Mesenteric fat pad (tissue), 1 donor: ENCODE measurements at places on chromosomes 7 and 10. TPM values are rescaled to one million over a fixed set of nuclear protein-coding genes. Genes with fewer than 3 reads are reported as not detected.

RET gene
- 0.64 TPM for total RNA-seq

- no peak for DNase-seq
Observed at GRCh38 chr7:149423449-149424110, 37.3 kb downstream of the ZNF777 start.

SP8 gene
- total RNA-seq, result not detected

- no peak for DNase-seq
Observed at GRCh38 chr10:68336754-68337351, 4.1 kb upstream of the PBLD start.

- no peak for DNase-seq
Observed at GRCh38 chr10:35642793-35643114, 658 bp upstream of the FZD8 start.

DNA sequence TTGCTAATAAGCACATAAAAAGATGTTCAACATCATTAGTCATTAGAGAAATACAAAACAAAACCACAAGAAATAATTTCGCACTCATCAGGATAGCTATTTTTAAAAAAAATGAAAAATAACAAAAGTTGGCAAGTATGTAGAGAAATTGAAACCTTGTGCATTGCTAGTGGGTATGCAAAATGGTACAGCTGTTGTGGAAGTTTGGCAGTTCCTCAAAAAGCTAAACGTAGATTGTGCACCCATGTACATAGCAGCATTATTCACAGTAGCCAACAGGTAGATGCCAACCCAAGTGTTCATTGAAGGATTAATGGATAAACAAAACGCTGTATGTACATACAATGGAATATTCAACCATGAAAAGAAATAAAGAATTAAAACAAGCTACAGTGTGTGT lies 35.3 kb upstream of the STARD3NL start:
- no peak for DNase-seq

DNA sequence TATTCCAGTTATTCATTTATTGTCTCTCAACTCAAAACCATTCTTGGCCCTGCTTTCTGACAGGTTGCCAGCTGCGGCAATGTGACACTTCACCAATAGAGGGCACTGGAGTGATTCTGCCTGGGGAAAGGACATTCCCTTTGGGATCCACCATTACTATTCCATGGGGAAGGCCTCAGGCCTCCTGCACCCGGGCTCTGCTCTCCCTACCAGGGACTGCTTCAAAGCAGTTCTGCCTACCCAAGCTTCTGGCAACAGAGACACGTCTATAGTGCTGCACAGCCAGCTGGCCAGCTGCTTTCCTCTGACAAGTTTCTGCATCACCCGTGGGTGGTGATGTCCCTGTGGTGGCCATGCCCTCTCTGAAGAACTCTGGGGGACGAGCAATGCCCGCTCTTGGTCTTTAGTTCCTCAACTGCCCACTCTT lies 163.8 kb downstream of the ELMO1 start:
- no peak for DNase-seq

TMEM139 gene
- total RNA-seq, result 3.7 TPM

DNA sequence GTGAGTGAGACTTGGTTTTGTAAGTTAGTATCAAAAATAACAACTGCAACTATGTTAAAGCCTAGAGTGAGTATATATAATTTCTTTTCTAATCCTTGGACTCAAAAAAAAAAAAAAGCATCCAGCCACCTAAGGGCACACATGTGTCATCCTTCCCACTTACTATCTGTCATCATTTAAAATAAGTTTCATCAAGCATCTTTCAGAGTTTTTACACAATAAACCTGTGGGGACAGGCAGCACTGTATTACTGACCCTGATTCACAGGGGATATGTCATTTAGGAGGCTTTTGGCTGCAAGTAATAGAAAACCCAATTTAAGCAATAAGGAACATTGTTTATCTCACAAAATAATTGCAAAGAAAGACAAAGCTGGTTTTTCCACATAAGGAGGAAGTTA lies 32.3 kb upstream of the OSBPL3 start:
- DNase-seq, result no peak

PAPOLB gene
- total RNA-seq, result 0.22 TPM

- no peak for DNase-seq
Observed at GRCh38 chr7:1092161-1092632, 4.3 kb downstream of the GPER1 start.

- DNase-seq, result no peak
Observed at GRCh38 chr7:36606153-36606975, 117.9 kb downstream of the AOAH start.

DNA sequence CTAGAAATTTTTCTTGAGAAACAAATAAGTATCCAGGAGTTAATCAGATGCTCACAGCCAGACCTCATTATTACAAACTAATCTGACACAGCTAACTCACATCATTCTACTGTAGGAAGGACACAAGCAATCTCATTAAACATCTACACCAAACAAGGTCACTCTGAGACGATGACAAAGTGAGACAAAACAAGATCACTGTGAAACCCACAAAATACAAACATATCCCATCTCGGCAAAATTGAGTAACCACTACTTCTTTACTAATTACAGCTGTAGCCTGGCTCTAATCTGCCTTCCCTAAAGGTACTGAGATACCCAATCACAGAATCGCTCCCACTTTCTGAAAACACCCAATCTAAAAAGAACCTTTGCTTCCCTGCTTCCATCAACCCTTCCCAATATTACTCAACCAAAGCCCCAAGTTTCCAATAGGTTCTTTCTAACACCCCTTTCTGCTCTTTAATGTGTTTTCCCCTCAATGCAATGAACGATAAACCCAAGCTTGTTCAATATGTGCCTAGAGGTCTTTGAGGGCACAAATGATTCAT lies 26.9 kb downstream of the CCDC6 start:
- no peak for DNase-seq

- no peak for DNase-seq
Observed at GRCh38 chr10:71264345-71265200, 52.2 kb downstream of the UNC5B start.

JCAD gene
- total RNA-seq, result 31.7 TPM

DNA sequence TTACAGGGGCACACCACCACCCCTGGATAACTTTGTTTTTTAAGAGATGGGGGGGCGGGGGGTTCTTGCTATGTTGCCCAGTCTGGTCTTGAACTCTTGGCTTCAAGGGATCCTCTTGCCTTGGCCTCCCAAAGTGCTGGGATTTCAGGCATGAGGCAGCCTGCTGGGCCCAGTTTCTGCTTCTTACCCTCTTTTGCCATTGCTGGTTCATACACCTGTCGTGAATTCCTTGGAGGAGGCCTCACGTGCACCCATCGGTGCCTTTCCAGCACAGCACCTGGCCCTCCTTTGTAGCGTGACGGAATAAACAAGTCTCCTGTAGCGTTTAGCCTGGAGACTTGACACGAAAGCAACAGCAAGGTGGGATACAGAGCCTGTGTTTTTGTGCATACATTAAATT lies 75.5 kb downstream of the CARD11 start:
- peak; percentile 30 for DNase-seq

DNA sequence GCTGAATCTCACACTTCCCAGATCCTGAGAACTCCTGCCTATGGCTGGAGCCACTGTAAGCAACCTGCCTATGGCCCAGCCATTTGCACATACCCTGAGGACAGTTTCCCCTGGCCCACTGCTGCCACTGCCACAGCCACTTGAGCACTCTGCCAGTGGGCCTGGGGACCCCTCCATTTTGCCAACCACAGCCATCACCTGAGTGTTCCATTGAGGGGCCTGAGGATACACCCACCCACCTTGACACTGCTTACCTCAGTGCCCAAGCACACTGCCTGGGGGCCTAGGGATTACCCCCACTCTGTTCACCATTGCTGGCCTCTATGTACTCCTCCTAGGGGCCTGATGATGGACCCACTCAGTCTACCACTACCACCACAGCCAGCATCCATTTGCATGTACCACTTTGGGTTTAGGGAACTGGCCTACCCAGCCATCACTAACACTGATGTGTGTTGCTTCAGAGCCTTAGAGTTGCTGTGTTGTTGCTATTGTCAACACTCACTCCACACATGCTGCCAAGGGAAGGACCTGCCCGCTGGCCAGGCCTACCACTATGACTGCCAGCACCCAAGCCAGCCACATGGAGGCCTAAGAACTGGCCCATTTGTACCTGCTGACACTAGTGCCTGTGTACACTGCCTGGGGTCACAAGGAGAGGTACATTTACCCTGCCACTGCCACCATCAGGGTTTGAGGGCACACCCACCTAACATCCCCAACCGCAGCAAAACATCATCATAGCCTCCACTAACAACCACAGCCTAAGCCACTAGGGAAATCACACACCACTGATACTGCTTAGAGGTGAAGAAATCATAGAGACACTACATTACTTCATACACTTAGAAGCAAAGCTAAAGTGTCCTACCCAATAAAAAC lies 45.9 kb upstream of the ANTXRL start:
- peak; percentile 74 for DNase-seq

DNA sequence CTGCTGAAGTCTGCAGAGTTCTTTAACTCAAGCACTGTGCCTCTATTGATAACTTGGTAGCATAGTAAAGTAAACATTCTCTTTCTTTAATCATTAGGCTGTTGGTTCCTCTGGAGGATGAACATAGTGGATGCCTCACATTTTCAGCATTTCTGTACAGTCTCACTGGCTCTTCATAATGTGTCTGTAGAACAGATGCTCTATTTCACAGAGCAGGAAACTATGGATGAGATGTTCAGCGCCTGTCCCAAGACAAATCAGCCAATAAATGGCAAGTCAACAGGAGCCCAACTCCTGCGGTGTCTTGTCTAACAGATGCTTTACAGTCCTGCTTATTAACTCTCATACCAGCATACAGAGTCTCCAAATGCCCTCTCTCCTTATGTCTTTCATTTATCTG lies 36.5 kb downstream of the NRBF2 start:
- DNase-seq, result no peak

CRPPA gene
- 2.2 TPM for total RNA-seq

- no peak for DNase-seq
Observed at GRCh38 chr7:91789558-91789957, 90.9 kb downstream of the MTERF1 start.

IDI2 gene
- not detected for total RNA-seq

GRCh38 chr10:94591461-94592205 lies 46.0 kb downstream of the HELLS start:
- no peak for DNase-seq

STRIP2 gene
- 0.19 TPM for total RNA-seq

LRRC61 gene
- 3.9 TPM for total RNA-seq

DNA sequence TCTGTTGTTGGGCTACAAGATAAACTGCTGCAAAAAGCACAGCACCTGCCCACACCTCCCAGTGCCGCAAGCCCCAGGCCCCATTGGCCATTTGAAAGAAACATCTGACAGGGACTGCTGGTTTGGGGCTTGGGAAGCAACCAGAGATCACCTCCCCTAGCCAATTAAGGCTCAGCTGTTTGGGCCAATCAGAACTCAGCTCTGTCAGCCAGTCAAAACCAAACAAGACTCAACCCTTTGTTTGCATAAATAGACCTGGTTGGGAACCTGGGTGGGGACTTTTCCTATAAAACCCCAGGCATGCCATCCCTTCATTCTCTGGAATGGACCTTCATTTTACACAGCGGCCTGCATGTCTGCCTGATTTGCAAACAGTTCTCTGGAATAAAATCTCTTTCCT lies 17.2 kb upstream of the NME8 start:
- no peak for DNase-seq
